ENCODE measurements at places on chromosomes 3 and 15. TPM values are rescaled to one million over a fixed set of nuclear protein-coding genes. Genes with fewer than 3 reads are reported as not detected.

Gene CAPN3
- 2.8 TPM for total RNA-seq

DNA sequence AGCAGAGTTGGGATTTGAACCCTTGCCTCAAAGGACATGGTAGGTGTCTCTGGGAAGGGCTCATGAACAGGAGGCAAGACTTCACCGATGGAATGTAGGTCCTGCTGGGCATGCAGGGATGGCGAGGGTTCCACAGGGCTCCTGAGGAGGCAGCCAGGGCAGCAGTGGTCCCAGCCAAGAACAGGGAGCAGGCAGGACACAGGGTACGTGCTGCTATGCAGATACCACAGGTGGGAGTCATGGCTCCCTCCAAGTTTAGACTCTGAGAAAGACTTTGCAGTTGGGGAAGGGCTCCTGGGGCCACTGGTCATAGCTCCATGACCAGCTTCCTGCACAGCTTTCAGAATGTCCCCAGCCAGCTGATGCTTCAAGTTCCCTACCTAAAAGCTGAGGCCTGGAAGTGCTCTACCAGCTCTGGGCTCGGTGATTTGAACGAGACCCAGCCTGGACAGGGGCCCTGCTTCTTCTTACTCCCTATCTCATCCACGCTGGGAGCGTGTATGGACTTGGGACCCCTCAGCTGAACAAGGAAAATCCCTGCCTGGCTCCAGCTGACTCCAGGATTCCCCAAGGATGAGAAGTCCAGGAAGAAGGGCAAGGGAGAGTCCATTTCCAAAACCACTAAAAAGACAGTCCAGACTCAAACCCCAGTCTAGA is 747 bp downstream of the MYL3 start:
- no peak overlapping the region for H3K4me3 ChIP-seq
- H3K27me3 ChIP-seq = no peaks in the 10 kb centered on the region
- no peaks in the 10 kb centered on the region for H3K36me3 ChIP-seq

- H3K36me3 ChIP-seq = peaks cover 5% of the 10 kb centered on the region
- no peak overlapping the region for H3K4me3 ChIP-seq
- H3K27ac ChIP-seq = no peak overlapping the region
- DNase-seq = no peak
Measured at GRCh38 chr3:138103466-138103865, 11.9 kb downstream of the DZIP1L start.

DNA sequence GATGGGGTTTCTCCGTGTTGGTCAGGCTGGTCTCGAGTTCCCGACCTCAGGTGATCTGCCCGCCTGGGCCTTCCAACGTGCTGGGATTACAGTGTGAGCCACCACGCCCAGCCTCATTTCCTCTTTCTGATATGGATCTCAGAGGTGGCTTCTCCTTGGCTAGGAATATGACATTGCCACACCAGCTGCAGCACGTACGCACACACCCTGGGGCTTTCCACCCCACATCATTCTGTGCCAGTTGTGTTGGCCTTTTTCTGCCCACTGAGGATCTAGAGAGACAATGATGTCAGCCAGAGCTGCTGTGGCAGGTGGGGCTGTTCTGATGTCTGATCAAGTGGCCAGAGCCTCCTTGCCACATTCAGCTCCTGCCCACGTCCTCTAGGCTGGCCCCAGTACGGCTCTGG is 29.0 kb downstream of the TMEM45A start:
- H3K4me1 ChIP-seq = peaks cover 14% of the 10 kb centered on the region
- H3K4me3 ChIP-seq = no peak overlapping the region
- peak overlapping the region; percentile 6 for H3K27ac ChIP-seq
- H3K27me3 ChIP-seq = no peaks in the 10 kb centered on the region

- peak overlapping the region; percentile 55 for H3K27ac ChIP-seq
- peaks cover 12% of the 10 kb centered on the region for H3K4me1 ChIP-seq
- H3K4me3 ChIP-seq = no peak overlapping the region
Measured at GRCh38 chr3:38003371-38003816, 12.8 kb downstream of the VILL start.

DNA sequence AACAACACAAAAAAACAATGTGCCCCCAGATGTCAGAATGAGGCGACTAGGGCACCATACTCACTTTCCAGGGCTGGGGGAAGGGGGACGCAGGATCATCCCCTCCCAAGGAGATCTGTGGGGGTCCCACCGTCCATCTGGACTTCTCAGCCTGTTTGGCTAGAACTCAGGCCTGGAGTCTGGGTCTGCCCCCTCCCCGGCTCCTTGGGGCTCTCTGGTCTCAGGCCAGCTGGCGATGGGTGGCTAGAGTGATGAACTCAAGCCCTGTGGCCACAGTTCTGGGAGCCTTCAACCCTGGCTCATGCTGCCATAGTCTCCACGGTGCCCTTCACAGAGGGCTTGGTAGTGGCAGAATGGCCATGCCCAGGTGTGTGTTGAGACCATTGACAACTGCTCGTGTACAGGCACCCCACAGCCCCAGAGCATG is 13.6 kb downstream of the ZBTB47 start:
- H3K36me3 ChIP-seq = no peaks in the 10 kb centered on the region
- no peak for DNase-seq
- H3K4me3 ChIP-seq = no peak overlapping the region
- H3K4me1 ChIP-seq = peaks cover 13% of the 10 kb centered on the region

DNA sequence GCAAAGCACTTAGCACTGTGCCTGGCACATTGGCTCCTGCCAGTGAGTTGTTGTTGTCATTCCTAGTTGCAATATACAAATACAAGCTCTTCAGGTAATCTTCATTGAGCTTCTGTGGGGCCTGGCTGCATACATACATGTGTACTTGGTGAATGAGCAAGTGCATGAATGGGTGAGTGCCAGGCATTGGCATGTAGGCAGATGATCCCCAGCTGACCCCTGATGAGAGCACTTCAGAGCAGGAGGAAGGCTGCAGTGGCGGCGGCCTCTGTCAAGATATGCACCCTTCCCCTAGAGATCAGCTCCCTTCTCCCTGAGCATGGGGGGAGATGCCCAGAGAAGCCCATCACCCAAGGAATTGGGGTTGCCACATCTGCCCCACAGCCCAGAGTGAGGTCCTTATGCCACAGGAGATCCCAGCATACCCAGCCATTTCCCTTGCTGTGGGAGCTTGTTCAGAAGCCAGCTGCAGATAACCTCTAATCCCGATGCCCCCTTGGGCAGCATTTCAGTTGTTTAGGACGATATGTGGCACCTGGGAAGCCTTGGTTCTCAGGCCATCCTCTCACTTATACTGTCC is 8.8 kb downstream of the CACNA2D3 start:
- no peaks in the 10 kb centered on the region for H3K36me3 ChIP-seq
- H3K27ac ChIP-seq = no peak overlapping the region
- H3K4me1 ChIP-seq = no peaks in the 10 kb centered on the region
- no peak for DNase-seq
- H3K27me3 ChIP-seq = no peaks in the 10 kb centered on the region

All from esophagus squamous epithelium (tissue), 5 donors.